ENCODE measurements at places on chromosomes 12 and 14.

DNA sequence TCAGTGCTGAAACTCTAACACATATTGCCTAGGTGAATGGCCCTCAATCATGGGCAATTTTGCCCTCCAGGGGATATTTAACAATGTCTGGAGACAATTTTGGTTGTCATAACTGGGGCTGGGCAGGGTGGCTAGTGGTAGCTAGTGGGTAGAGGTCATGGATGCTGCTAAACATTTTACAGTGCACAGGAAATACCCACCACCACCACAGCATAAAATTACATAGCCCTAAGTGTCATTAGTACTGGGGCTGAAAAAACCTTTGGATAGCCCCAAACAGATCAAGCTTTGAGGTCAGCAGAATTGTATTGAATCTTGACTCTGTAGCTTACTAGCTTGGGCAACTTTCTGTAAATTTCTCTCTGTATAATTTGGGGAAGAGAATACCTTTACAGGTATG, 758.0 kb downstream of the BCL11B start:
- DNase-seq = no peak

GRCh38 chr12:88306471-88307069, 164.5 kb downstream of the TMTC3 start:
- DNase-seq = no peak

DNA sequence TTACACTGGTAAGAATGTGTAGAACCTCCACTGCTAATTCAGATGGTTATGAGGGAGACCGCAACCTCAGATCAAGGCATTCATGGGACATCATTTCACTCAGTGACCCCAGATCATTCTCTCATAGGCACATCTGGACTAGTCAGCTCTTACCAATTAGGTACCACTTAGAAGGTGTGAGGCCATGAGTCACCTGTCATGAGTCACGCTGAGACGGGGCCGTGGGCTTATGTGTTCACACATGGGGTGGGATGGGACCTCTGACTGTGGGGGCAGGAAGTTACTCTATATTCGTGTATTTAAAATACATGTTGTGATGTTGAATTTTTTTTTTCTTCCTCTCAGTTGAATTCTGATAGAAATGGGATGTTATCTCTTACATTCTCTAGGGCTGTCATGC, 55.9 kb downstream of the CCDC92 start:
- peak; percentile 73 for DNase-seq

- DNase-seq = no peak
These were observed 269.9 kb downstream of the ADAMTS20 start for GRCh38 chr12:43282106-43282505.
